ENCODE measurements at places on chromosomes 1 and 21.

DNA sequence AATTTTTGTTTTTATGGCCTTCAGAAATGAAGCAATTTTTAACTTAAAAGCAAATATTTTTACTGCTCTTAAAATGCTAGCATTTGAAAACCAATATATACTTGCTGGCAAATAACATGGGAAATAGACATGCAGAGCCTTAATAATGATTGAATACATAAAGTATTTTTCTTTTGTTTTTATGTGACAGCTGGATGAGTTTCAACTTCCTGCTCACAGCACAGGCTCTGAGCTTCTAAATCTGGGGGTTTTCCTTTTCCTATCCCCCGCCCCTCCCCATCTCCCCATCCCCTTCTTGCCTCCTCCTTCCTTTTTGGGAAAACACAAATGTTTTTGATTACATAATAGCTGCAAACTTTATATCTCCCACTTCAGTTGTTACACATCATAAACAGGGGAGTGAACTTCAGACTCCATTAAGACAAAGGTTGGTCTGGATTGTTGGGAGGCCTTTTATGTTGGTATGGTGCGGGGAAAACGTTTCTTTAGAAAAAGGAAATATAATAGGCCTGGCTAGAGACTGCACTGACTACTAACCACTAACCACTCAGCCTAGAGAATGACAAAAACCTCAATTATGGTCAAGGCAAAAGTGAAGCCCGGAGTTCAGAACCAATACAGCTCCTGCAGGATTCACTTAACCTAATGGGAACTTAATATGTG lies 116.1 kb upstream of the GORAB start:
- no peak for DNase-seq

- no peak for DNase-seq
These were observed 1182.5 kb downstream of the MRPL39 start for GRCh38 chr21:24424776-24425175.

- DNase-seq, result no peak
These were observed 31.8 kb downstream of the NTNG1 start for GRCh38 chr1:107172450-107173170.

DNA sequence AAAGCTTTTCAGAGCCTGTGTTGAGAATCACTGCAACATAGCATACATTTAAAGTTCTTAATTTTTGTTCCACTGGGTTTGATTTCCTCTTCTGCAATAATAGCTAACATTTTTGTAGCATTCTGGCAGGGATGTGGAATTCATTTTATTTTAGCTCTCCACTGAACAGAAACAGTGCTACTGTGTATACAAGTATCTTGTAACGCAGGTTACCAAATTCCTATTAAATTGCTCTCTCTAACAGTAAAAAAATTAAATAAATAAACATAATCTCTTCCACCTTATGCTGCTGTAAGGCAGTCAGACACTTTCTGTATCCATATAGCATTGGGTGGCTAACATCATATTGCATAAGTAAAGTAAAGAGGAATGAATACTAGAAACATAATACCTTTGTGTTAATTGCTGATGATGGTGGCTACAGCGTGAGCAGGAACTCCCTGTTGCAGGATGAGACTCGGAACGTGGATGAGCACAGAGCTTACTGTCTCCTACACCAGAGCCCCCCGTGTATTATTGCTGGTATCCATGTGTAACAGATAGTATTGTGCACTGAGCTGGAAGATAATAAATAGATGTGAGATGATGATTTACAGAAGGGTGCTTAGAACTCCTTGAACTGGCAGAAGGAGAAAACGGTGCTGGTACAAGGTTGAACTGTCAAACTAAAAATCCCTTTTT lies 276.9 kb upstream of the SNX7 start:
- no peak for DNase-seq

GRCh38 chr1:170290276-170290675 lies 144.5 kb downstream of the NTMT2 start:
- DNase-seq, result no peak

DNA sequence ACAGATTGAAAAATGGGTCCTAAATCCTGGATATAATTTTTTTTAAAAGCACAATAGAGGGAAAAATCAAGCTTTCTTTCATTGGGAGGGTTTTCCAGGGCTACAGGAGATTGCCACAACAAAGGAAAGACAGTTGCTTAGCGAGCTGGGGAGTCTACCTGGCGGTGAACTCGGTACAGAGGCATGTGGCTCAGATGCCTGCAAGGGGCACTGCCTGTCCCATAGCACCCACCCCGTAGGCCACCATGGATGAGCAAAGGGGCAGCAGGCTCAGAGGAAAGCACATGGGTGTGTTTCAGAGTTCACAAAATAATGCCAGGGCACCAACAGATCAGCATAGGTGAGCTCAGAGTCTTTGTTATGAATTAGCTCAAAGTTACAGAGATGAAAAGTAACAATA lies 79.5 kb downstream of the PCNX2 start:
- no peak for DNase-seq

GRCh38 chr1:47759251-47759935 lies 237.8 kb downstream of the TRABD2B start:
- DNase-seq, result no peak

DNA sequence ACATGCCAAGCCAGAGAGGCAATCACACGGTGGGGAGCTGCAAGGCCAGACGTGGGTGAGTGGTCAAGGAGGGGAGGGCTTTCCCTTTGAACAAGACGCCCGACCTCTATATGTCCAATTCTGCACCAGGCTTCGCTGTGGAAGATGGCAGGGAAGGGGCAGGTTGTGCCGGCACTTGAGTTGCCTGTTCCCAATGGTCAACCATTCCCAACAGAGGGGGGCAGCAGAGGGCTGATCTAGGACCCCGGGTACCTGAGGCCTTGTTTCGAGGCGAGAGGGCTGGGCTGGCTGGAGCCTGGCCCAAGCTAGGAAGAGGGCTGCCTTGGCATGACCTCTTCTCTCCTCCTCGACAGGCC lies 64.9 kb downstream of the TMEM53 start:
- DNase-seq, result no peak

GRCh38 chr21:21146587-21147373 lies 148.6 kb downstream of the NCAM2 start:
- no peak for DNase-seq

DNA sequence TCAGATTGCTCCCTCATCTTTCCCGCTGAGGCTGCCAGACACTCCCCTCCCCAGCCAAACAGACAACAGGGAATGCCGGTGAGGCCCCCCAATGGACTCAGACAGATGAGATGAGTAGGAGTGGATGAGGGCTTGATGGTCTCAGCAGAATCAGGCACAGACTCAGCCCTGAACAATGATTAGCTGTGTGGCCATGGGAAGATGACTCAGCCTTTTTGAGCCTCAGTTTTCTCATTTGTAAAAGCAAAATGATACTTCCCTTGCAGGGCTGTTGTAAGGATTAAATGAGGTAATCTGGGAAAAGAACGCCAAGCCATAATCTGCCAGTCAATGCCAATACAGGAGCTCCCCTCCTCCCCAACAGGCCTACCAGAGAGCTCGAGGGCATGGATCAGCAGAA lies 12.4 kb downstream of the C1orf198 start:
- DNase-seq, result no peak

GRCh38 chr21:25568246-25568645 lies 39.0 kb downstream of the MRPL39 start:
- DNase-seq, result no peak

- DNase-seq, result no peak
These were observed 130.0 kb downstream of the HS2ST1 start for GRCh38 chr1:87044424-87044823.

DNA sequence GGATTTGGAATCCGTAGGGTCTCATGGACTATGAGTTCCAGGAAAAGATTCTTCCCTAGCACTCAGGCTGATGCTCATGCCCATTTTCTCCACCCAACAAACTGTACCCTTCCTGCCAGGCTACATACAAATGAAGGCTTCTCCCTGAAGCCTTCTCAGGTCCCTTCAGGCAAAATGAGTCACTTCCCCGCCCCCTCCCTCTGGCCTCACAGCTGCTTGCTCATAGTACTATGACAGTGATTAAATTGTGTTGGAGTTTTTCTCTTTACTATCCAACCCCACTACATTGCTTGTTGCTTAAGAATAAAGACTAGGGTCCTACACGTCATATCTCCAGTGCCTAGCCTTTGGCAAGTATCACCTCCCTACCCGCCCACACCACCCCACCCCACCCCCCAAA lies 207.6 kb upstream of the NFIA start:
- no peak for DNase-seq

DNA sequence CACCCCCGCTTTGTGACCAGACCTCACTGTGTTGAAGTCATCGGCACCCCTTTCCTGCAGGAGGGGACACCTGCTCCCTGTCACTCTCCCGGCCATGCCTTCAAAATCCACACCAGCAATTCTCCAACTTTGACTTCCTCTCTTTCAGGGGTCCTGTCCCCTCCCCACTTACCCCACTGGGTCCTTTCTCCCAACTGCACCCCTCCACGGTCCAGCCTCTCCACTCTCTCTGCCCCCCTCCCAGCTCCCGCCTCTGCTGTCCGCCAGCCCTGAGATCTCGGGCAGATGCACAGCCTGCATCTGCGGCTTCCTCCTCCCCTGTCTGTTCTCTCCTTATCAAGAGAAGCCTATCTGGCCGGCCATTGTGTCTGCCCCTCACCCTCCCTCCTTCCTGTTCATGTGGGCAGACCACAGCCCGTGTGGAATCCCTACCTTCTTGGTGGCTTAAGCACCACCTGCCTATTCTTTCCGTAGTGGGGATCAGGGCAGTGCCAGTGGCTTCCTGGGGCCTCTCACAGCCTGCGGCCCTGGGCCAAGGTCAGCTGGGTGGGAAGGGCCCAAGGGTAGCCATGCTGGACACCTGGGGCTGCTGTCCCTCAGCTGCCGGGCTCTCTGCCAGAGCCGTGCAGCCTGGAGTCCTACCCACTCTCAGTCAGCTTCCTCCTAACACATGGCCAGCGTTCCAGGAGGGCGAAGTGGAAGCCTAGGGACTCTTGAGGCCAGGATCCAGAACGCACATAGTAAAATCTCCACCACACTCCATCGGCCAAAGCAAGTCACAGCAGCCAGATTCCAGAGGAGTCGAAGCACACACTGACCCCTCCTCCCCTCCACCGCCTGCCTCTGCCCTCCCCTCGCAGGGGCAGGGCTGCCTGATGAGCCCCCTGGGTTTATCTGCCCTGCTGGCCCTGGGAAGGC lies 5.1 kb upstream of the HES4 start:
- no peak for DNase-seq

GRCh38 chr1:19651141-19651737 lies 7.1 kb downstream of the NBL1 start:
- DNase-seq, result no peak

DNA sequence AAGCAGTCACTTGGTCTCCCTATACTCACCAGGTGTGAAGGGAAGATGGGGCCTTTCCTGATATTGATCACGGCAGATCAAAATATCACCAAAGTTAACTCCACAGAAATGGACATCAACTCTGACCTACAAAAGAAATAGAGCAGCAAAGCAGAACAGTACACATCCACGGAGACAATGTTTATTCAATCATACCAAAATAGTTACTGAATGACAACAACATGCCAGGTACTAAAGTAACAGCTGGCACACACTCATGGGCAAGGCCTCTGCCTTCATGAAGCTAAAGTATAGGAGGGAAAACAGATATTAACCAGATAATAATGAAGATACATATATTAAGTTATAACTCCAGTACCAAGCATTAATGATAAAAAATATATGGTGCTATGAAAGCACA lies 59.2 kb upstream of the RASAL2 start:
- DNase-seq, result no peak

DNA sequence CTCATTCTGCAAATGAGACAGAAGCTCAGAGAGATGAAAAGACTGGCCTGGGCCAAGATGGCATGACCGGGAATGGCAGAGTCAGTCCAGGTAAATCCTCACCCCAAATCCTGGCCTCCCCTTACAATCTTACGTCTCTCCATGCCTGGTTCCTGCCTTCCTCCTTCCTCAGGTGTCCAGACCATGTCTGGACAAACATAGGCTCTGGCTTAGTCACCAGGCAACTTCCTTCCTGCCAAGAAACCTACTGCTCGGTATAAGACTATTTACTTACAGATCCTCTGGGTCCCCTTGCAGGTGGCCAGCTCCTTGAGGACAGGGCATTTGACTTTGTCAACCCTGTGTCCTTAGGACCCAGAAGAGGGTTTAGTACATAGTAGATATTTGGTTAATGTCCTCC lies 69.4 kb upstream of the ROR1 start:
- DNase-seq, result no peak

GRCh38 chr1:178867670-178868069 lies 3.2 kb downstream of the ANGPTL1 start:
- DNase-seq, result no peak

- DNase-seq, result no peak
These were observed 505.4 kb downstream of the KCNT2 start for GRCh38 chr1:196102826-196103225.

- no peak for DNase-seq
These were observed 141.6 kb downstream of the KCNT2 start for GRCh38 chr1:196466654-196467053.

DNA sequence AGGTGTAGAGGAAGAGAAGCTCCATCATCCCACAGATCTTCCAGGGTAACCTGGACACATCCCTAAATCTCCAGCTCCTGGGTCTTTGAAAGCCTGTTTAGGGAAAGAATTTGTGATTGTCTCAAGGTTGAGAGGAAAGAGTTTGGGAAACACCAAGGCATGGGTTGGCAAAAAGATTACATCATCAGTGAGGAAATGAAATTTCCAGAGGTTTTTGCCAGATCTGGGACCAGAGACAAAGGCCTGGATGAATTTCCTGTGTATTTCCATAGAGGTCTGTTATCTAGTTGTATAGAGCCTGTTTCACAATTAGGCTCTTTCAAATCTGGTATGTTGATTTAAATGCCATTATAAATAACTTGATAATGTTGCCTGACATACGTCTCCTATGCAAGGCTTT lies 82.3 kb downstream of the GPR89B start:
- no peak for DNase-seq

DNA sequence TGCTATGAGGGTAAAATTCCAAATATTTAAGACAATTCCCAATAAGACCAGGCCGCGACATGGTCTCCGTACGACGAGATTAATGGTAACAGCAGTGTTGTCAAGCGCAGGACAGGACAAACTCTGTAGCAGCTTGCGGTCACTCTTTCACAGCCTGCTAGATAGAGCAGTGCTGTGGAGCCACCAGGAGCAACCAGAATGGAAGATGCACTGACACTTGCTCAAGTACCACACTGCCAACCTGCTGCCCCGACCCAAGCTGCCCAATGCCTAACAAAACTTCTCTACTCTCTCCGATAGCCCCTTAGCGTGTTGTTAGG lies 636 bp downstream of the WARS2 start:
- no peak for DNase-seq

Measured in activated T-helper 1 cell treated with Interleukin-2 at 50 U/mL for 16 hours (primary cell).